Body of pancreas (tissue), 4 donors: ENCODE measurements at places on chromosomes 16 and 17. TPM values are rescaled to one million over a fixed set of nuclear protein-coding genes. Genes with fewer than 3 reads are reported as not detected.

KRTAP9-2 gene
- total RNA-seq = not detected

GRCh38 chr17:50845240-50846147 lies 10.1 kb downstream of the WFIKKN2 start:
- DNase-seq = no peak

DNA sequence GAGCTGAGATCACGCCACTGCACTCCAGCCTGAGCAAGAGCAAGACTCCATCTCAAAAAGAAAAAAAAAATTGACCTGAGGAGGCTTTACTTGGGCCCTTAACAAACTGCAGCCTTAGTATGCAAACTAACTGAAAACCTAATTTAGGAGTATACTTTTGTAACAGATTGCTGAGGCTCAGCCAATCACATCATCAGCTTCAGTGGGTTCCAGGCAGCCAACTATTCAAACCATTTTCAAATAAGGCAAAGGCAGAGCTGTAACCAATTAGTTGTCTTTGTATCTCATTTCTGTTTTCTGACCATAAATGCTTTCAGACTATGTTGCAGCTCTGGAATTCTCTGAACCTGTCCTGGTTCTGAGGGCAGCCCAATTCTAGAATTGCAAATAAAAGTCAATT lies 23.9 kb downstream of the RAD51D start:
- DNase-seq = no peak

KRTAP4-9 gene
- total RNA-seq = not detected

PRR29 gene
- total RNA-seq = 0.52 TPM

CBLN1 gene
- not detected for total RNA-seq

DNA sequence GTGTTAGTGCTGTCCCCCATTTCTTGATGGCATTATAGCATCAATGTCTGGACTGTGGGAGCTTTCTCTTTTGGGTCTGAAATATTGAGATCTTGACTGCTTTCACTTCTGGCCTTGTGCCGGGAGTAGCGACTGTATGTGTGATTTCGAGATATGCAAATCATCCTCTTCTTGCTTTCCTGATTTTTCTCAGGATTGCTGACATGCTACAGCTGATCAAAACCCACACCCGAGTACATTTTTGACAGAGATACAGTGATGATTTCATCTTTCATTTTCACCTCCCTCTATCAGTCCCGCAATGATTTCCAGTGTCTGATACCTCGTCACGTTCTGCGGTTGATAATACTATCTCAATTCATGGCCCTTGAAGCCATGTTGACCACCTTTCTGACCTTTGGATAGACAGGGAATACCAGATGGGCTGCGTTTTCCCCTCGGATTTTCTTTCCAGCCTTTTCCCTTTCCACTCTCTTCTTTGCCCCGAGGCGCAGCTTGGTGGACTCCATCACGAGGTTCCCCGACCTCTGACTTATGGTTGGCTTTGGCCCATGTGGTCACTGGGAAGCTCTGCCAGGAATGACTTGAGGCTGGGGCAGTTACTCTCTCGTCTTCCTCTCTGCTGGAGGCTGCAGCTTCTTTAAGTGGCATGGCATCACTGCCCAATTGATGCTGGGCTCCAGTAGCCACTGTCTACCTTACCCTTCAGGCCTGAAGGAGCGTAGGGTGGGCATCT lies 184.4 kb downstream of the SNX29 start:
- DNase-seq = no peak

RSKR gene
- 2.6 TPM for total RNA-seq

DNA sequence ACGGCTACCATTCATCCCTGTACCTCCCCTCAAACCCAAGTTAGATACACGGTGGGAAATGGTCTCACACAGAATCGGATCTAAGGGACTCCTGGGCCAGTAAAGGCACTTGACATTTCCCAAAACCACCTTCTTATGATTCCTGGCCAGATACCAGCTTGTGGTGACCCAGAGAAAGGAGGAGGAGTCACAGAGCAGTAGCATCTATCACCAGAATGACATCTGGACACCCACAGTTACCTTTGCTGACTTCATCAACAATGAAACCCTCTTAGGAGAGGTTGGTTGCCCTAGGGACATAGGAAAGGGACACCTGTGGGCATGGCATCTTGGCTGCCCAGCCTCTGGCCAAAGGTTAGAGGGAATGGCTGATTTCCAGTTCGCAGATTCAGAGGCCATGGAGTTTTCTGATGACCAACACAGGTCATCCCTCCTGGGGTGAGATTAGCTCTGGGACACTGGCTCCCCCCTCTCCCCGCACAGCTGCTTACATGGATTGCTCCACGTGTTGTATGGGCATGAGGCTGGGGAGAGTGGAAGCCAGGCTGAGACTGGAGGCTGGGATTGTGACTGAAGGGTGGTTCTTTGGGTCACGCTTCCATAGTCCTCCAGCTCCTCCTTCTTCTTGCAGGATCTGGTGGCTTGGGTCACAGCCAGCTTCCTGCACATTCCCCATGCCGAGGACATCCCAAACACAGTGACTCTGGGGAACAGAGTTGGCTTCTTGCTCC lies 1.4 kb upstream of the AOC3 start:
- DNase-seq = no peak
